ENCODE measurements at places on chromosomes 11 and 22. TPM values are rescaled to one million over a fixed set of nuclear protein-coding genes. Genes with fewer than 3 reads are reported as not detected.

TRIM51 gene
- not detected for total RNA-seq

ANO5 gene
- total RNA-seq = not detected

DNA sequence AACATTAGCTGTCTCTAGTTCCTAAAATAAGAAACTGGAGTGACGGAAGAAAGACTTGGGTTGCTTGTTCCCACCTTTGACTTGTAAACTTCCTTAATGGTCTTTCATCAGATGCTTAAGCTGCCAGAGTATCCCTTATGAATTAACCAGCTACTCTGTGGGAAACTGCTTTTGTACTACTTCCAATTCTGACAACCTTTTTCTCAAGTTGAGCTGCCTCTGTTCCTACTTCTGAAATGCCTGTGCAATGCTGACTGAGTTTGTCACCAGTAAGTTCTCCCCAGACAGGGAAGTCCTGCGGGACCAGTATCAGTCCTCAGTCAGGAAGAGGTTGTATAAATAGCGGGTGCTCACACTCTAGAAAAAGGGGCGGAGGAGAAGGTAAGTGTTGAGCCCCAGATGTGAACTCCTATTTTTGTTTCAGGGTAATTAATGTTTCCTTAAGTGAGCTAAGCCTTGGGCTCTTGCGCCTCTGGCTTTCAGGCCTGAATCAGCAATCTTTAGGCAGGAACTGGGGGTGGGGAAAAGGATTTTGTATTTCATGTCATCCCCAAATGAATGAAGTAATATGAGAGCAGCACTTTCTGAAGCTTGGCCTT lies 67.2 kb downstream of the CECR2 start:
- H3K36me3 ChIP-seq = no peaks in the 10 kb centered on the region
- no peak for DNase-seq
- H3K4me3 ChIP-seq = no peak overlapping the region
- H3K27me3 ChIP-seq = peaks cover 17% of the 10 kb centered on the region
- no peak overlapping the region for H3K27ac ChIP-seq
- H3K4me1 ChIP-seq = peaks cover 2% of the 10 kb centered on the region

GRCh38 chr22:18929459-18929858 lies 6.6 kb downstream of the PRODH start:
- DNase-seq = peak; percentile 5
- no peaks in the 10 kb centered on the region for H3K36me3 ChIP-seq
- no peaks in the 10 kb centered on the region for H3K27me3 ChIP-seq
- no peak overlapping the region for H3K4me3 ChIP-seq
- no peaks in the 10 kb centered on the region for H3K4me1 ChIP-seq

- H3K4me1 ChIP-seq = no peaks in the 10 kb centered on the region
- no peaks in the 10 kb centered on the region for H3K36me3 ChIP-seq
- H3K27me3 ChIP-seq = no peaks in the 10 kb centered on the region
- no peak overlapping the region for H3K27ac ChIP-seq
- H3K4me3 ChIP-seq = no peak overlapping the region
Measured at GRCh38 chr11:84800755-84801346, 826.3 kb downstream of the DLG2 start.
